ENCODE measurements at places on chromosomes 7 and 10. TPM values are rescaled to one million over a fixed set of nuclear protein-coding genes. Genes with fewer than 3 reads are reported as not detected.

Gene NCF1
- 3.3 TPM for total RNA-seq

Gene NKX1-2
- not detected for total RNA-seq

Gene ASZ1
- total RNA-seq: not detected

GRCh38 chr10:43352951-43353350 lies 18.5 kb upstream of the FXYD4 start:
- no peak for DNase-seq

DNA sequence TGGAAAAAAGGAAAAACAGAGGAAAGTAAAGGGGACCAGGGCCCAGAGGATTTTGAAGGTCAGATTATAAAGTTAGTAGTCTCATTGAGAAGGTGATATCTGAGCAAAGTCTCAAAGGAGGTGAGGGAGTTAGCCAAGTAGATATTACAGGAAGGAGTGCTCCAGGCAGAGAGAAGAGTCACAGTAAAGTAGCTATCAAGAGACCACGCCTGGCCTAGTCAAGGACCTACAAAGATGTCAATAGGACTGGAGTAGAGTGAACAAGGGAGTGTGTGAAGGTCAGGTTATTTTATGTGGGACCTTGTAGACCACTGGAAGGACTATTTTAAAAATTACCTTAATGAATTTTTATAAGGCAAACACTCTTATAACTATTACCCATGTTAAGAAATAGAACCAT lies 64.8 kb downstream of the TPST1 start:
- no peak for DNase-seq

DNA sequence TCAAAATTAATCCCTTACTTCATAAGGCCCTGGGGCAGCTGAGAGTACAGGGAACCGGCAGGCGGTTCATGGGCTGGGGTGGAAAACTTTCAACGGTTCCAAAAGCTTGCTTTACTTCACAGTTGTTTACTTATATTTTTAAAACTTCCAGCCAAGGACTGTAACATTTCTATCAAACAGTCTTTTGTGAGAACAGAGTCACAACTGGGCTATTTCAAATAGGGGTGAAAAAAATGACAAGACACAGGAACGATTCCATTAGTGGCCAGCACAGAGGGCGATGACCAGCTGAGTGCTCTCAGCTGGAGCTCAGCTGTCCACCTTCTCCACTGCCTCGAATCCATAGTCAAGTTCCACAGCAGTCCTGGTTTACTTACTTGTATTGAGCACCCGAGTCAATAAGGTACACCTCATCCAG lies 48.2 kb downstream of the XPNPEP1 start:
- no peak for DNase-seq

- DNase-seq: no peak
Measured at GRCh38 chr10:28503114-28503513, 29.8 kb upstream of the WAC start.

DNA sequence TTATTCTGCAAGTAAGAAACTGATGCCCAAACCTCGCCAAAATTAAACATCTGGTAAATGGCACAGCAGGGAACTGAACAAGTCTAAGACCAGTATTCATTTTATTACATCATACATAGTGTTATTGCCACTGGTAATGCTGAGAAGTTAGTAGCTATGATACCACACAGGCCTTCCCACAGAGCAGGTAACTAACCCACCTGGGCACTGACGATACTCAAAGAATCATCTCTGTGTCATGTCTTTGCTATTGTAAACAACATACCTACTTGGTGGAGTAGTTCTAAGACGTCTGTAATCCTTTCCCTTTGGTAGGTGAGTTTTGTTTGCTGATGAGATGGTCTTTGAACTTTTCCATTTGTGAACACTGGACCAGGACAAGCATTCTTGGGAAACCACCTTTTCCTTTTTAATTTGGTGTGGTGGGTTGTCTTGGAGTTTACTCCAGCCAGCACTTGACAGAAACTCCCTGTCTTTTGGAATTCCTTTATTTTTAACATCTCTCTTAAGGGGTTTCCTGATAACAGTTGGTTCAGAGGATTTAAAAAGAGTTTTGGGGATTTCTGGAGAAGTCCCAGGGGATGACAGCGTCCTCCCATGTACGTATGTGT lies 40.9 kb downstream of the PDSS1 start:
- no peak for DNase-seq

GRCh38 chr7:5627745-5628547 lies 153.5 kb downstream of the RNF216 start:
- DNase-seq: no peak

DNA sequence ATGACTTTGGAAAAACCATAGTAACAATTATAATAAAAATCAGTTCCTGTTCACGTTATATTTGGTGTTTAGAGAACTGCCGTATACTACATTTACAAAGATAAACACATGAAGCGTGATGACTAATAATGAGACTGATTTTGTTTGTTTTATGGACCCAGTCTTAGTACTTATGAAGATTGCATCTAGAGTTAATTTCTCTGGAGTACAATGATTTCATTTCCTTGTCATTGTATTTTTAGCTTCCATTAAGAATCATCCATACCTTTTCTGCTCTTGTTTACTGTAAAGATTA lies 2.9 kb downstream of the RBM20 start:
- no peak for DNase-seq

DNA sequence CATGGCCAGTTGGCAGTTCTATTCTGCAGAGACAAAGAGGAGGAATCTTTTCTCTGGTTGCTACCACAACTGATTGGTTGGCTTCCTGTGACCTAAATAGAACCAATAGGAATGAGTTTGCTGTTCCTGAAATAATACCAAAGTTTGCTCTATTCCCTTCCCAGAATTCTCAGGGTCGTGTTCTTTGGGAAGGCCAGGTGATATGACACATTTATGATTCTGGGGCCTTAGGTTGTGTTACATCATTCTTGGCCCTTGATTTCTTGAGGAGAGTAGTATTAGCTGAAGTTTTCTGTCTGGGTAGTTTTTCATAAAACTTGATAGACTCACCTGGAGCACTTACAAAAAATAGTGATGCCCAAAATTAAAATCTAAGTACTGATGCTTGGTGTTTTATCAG lies 171.9 kb downstream of the LRRC4 start:
- no peak for DNase-seq

- no peak for DNase-seq
Measured at GRCh38 chr10:103641326-103641725, 147.8 kb downstream of the NEURL1 start.

GRCh38 chr7:125526092-125526491 lies 596.5 kb upstream of the POT1 start:
- DNase-seq: no peak

DNA sequence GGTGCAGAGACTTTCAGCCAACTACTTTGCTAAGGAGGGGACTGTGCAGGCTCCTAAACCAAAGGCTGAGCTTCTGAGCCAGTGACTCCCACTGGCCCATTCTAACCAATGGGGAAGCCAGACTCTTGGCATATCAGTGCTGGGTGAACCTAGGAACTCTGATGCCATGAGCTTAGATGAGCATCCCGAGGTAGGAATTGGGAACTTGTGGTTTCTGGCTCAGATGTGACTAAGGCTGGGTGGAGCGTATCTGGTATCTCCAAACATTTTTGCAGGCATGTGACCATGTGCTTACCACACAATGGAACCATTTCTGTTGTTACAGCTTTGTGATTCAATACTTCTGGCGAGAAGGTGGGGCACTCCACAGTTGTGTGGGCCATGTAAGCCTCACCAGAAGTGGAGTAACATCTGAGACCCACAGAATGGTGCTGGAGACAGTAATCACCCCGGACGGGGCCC lies 2.5 kb upstream of the AVPI1 start:
- DNase-seq: no peak

DNA sequence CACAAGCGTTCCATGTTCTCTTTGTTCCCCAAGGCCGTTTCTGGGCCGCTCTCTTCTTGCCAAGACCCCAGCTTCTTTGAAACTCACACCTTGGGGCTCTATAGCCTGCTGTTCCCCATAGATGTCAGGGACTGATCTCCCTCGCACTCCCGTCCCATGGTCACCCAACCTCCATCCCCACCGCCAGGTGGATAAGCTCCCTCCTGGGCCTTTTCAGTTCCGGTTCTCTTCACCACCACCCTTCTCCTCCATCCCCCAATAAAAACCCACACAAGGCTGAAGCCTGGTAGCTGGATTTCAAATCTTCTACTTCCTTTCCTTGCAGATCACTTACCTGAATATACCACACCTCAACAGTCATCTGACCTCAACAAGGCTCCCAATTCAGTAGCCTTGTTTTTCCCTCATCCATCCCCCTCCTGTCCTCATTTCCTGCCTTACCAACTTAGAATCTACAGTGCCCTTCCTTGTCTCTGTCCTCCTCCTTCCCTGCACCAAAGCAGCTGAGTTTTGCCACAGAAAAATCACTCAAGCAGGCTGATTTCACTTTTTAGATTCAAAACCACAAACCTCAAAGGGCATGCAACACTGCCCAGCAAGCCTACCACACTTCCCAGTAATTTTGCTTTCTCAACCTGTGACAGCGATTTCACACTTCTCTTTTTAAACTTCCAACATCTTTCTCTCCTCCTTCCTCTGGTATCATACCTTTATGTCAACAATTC lies 7.7 kb downstream of the SLC37A3 start:
- DNase-seq: no peak

DNA sequence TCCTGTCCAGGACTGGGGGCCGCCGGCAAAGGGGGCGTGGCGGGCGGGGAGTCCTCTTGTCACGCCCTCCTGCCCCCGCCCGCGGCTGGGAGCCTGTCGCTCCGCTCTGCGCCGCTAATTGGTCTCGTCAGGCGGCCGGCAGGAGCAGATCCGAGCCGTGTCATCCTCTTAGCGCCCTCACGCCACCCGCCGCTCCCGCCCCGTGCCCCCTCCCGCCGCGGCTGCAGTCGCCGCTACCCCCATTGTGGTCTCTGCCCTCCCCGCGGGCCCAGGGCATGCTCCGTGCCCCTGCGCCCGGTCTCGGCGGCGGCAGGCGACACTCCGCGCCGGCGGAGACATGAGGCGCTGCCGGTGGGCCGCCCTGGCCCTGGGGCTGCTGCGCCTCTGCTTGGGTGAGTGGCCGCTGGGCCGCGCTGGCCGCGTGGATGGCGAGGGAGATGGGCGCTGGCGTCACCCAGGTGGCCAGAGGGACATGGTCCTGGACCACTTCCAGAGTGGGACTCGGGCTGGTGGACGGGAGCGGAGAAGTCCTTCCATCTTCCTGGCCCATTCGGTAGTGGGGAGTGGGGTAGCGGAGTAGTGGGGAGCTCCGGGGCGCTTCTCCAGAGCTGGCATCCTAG lies at the start of gene CDHR1:
Gene CDHR1, plus strand, starts transcription at position 114 of the 620 bp plus-strand sequence. Its CDS starts 224 bp downstream, at position 338.
- DNase-seq: no peak

DNA sequence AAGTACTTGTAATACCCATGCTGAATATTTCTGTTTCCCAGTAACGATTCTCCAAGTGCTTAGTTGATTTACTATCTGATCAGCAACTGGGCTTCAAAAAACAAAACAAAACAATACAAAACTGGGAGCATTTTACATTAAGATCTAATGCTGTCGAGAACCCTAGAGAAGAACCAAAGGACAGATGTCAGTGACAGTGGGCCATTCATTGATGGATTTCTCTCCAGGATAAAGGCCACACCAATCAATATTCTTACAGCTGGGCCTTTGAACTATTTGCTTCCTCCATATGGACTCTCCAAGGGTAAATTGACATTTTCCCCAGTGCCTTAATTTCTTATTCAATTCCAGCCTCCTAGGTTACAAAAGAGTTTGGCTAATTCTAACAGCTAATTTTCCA lies 217.5 kb downstream of the ADAM12 start:
- no peak for DNase-seq

DNA sequence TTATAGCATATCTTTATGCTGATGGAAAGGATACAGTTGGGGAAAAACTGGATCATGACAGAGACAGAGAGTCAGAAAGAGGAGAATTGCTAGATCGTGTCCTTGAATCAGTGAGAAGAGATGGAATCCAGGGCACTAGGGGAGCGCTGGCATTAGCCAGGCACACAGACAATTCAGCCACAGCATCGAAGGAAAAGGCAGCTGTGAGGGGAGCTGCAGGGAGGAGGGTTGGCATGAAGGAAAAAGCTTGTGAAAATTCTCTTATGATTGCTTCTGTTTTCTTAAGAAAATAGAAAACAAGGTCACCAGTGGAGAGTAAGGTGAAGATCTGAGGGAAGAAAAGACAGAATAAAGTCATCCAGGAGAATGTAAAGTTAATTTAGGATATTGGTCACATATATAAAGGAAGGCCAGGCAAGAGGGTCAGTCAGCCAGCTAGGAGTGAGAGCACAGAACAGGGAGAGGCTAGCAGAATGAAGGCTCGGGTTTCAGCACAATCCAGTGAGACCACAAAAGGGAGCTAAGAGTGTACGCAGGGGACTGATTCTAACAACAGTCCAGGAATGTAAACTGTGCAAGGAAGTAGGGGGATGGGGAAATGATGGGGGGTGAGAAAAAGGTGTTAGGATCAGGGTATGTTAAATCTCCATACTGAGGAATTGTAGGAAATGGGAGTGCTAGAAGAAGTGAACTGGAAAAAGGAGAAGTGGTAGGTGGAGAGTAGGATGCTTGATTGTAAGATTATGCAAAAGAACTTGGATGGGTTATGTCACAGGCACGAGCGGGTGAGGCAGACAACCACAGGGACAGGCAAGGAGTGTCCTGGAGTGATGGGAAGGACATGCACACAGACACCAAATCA lies 112.0 kb downstream of the RNF32 start:
- DNase-seq: no peak

DNA sequence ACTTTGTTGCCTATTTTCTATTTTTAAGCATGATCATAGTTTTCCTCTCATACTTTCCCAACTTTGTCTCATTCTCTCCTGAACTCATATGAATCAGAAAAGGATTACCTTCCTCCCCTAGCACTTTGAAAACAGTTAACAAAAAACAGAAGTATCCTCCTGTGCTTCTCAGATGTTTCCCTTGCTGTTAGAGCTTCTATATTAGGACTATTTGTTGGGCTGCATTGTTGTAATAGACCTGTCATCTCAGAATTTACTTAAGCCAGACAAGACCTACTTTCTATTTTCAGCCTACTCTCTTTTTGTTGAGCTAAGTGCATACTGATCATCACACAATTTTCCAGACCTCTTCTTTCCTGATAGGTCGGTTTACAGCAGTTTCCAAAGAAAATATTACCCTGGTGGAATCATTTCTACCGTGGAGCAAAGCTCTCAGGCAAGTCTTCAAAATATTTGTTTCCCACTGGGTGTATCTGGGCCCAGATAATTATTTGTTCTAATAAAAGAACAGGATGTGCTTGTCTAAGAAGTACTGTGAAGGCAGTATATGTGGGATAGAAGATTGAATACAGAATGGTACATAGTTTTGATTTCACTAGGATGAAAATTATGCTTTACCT lies 411.9 kb upstream of the KLF6 start:
- DNase-seq: no peak
